ENCODE measurements at places on chromosomes 2 and 18.

DNA sequence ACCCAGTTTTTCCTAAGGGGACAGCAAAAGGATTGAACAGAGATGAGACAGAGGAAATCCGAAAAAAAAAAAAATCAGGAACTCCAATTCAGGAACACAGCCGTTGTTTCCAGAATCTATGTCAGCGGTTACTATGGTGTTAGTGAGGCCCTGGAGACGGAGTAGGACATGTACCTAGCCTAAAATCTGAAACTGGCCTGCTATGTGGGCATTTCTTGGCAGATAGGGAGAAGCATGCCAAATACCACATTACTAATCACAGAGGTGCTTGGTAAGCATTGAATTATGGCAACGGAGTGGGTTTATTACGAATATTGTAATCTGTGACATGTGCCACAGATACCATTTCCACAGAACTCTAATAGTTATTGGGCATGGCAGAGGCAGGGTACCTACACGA, 530.6 kb downstream of the CCDC85A start:
- no peak for DNase-seq

GRCh38 chr2:239895669-239896068, 129.5 kb downstream of the NDUFA10 start:
- DNase-seq, result no peak

DNA sequence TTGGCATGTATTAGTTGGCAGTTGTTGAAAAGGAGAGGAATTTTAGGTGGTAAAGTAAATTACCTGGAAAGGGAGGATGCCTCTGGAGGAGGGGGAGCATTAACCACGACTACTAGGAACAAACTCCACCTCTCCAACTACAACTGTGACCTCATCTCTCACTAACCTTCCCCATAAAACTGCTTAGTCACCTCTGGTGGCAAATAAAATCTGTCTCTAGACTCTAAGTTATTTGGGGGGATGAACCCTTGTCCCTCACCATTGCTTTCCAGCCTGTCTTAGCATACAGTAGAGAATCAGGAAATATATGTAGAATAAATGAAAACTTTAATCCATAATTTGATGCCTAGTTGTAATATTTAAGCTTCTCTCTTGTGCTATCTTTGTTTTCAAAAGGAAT, 27.6 kb upstream of the MYO1B start:
- DNase-seq, result no peak

DNA sequence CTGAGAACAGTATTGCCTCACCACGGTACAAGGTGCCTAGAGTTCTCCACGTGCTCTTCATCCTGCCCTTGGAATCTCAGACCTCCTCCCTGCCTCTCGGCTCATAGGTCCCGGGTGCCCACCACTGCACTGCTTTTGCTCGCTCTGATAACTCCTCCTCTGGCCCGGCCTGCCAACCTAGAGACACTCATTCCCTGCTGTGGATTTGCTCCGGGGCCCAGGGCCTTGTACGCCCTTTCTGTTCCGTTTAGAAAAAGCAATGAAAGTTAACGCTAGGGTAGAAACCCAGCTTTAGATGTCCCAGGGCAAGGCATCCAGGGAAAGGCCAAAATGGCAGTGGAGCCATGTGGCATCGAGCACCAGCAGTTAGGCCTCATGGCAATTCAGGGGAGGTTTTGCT, 253.9 kb downstream of the VAPA start:
- DNase-seq, result no peak

DNA sequence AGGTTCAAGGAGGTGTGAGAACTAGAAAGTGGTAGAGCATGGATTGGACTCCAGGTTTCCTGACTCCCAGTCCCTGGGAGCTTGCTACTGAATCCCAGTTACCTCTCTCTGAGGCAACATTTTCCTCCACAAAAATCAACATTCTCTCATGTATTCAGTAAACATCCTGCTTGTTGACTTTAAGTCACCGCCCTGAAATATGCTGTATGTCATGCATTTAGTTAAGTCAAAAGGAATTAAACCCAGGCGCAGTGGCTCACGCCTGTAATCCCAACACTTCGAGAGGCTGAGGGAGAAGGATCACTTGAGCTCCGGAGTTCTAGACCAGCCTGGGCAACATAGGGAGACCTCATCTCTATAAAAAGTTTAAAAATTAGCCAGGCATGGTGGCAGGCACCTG, 3.8 kb downstream of the MATN3 start:
- no peak for DNase-seq

DNA sequence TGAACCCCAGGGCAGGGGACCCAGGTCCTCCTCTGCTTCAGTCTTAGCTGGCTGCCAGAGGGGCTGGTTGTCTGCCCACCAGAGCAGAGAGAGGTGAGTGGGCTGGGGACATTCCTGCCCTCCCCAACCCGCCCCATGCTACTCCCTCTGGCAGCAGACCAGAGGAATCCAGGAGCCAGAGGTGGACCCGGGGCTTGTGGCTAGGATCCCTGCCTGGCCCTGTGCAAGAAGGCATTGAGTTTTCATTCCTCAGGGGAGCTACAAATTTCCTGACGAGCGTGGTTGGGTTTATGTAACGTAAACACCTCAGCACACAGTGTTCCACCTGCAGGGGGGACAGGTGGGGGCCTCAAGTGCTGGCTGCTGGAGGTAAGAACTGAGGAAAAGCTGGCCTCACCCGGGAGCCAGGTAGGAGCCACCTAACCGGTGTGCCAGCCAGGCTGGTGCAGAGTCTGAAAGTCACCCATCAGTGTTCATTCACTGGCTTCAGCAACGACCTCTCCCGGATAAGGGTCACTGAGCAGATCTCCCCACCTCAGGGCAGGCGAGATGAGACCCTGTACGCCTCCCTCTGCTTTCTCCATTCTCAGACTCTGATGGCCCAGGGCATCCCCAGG, 246.8 kb downstream of the DYSF start:
- DNase-seq, result no peak

- no peak for DNase-seq
Observed at GRCh38 chr2:105361102-105361889, 24.0 kb downstream of the C2orf49 start.
